ENCODE measurements at places on chromosomes 3 and 15. TPM values are rescaled to one million over a fixed set of nuclear protein-coding genes. Genes with fewer than 3 reads are reported as not detected.
A peak's percentile ranks its signal among the peaks of the same experiment; 100 is the strongest.

DAZL gene
- 0.07 TPM for total RNA-seq

GP5 gene
- total RNA-seq = 0.28 TPM

RBP2 gene
- not detected for total RNA-seq

TBL1XR1 gene
- total RNA-seq = 143 TPM

ZNF620 gene
- 8.3 TPM for total RNA-seq

CCR9 gene
- total RNA-seq = 9.7 TPM

ANKRD63 gene
- total RNA-seq = not detected

LYSMD4 gene
- total RNA-seq = 8.5 TPM

DNA sequence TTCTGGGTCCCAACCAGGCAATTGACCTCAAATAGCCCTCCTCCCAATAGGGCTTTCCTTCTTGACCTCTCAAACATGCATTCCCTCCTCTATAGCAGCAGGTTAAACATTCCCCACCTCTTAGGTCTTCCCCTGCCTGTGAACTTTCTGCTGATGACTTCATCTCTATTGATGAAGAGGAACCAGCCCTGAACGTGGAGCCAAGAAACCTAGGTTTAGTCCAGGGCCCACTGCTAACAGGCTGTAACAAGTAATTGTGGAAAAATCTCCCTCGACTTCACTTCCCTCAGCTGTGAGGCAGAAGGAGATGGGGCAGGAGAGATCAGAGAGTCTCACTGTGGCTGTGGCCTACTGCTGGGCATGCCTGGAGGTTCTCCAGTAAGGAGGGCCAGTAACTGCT lies 24.7 kb downstream of the ILDR1 start:
- peaks cover 44% of the 10 kb centered on the region for H3K4me1 ChIP-seq
- no peak overlapping the region for H3K4me3 ChIP-seq

DNA sequence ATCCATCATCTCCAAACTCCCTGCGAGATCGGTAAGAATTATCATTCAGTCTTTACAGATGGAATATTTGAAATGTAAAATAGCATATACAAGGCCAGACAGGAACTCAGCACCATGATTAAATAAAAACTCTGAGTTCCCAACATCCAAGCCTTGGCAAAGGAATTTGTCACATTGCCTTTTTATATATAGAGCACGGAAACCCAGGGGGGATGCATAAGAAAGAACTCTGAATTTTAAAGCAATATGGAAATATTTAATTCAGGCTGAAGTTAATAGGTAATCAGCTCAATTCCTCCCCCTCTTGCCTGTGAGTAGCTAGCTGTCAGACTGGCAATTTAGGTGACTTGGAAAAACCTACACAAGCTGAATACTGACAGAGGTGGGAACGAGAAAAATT lies 217.9 kb upstream of the KCNMB2 start:
- no peaks in the 10 kb centered on the region for H3K36me3 ChIP-seq
- H3K27me3 ChIP-seq = no peaks in the 10 kb centered on the region
- H3K27ac ChIP-seq = no peak overlapping the region
- H3K4me1 ChIP-seq = no peaks in the 10 kb centered on the region
- DNase-seq = no peak
- no peak overlapping the region for H3K4me3 ChIP-seq

DNA sequence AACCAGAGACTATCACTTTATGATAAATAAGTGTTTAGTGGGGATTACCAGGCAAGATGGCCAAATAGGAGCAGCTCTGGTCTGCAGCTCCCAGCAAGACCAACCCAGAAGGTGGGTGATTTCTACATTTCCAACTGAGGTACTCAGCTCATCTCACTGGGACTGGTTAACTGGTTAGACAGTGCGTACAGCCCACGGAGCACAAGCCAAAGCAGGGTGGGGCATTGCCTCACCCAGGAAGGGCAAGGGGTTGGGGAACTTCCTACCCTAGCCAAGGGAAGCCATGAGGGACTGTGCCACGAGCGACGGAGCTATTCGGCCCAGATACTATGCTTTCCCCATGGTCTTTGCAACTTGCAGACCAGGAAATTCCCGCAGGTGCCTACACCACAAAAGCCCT lies 171.0 kb downstream of the CTNNB1 start:
- no peaks in the 10 kb centered on the region for H3K4me1 ChIP-seq
- no peaks in the 10 kb centered on the region for H3K27me3 ChIP-seq
- no peak for DNase-seq
- no peak overlapping the region for H3K4me3 ChIP-seq

GRCh38 chr15:72163719-72164118 lies 33.9 kb downstream of the GRAMD2A start:
- H3K36me3 ChIP-seq = no peaks in the 10 kb centered on the region
- no peak for DNase-seq
- H3K4me1 ChIP-seq = peaks cover 16% of the 10 kb centered on the region
- H3K4me3 ChIP-seq = no peak overlapping the region

DNA sequence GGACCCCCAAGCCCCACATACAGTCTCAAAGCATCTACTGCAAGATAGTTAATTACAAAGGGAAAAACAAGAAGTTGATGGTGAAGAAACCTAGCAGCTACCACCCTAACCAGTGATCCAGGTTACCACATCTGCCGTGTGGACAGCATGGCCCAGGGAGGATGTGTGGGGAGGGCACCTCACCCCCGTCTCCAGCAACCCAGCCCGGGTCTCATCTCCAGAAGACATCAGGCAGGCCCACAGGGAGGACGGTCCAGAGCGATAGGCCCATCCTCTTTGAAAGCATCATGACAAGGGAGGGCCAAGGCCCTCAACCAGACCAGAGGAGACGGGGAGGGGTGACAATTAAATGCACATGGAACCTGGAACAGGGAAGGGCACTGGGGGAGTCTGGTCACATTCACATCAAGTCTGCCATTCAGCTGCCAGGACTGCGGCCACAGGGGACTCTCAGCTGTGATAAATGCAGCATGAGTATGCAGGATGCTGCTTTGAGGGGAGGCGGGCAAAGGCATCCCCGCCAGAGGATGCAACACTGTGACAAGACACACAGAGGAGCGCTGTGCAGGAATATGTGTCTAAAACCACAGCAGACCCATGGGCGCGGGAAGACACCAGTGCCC lies 18.8 kb downstream of the ZXDC start:
- DNase-seq = no peak
- no peak overlapping the region for H3K4me3 ChIP-seq
- H3K27ac ChIP-seq = no peak overlapping the region
- peaks cover 34% of the 10 kb centered on the region for H3K36me3 ChIP-seq

GRCh38 chr3:132160198-132160597 lies 125.4 kb upstream of the CPNE4 start:
- no peak for DNase-seq
- no peak overlapping the region for H3K27ac ChIP-seq
- no peaks in the 10 kb centered on the region for H3K4me1 ChIP-seq
- H3K36me3 ChIP-seq = no peaks in the 10 kb centered on the region
- H3K4me3 ChIP-seq = no peak overlapping the region

DNA sequence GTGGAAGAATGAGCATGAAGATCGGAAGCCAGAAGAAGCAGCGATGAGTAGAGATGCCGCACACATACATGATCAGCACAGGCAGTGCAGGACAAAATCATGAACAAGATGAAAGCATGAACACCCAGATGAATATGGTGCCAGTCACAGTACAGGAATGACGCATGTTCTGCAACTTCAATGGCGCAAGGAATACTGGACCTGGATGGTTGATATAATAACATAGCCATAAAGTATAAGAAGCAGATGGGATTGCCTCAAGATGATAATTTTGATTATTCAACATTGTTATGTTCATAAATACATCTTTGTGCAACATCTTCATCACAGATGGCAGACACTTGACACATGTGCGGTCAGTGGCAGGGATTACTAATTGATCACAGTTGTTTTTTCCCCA lies 59.7 kb upstream of the SLCO3A1 start:
- H3K27ac ChIP-seq = no peak overlapping the region
- no peak for DNase-seq
- H3K4me1 ChIP-seq = no peaks in the 10 kb centered on the region
- H3K36me3 ChIP-seq = no peaks in the 10 kb centered on the region
- H3K27me3 ChIP-seq = peaks cover 28% of the 10 kb centered on the region

GRCh38 chr3:105845488-105845887 lies 23.3 kb downstream of the CBLB start:
- no peak for DNase-seq
- H3K4me3 ChIP-seq = no peak overlapping the region
- H3K4me1 ChIP-seq = peaks cover 42% of the 10 kb centered on the region
- peak overlapping the region; percentile 11 for H3K27ac ChIP-seq
- H3K27me3 ChIP-seq = no peaks in the 10 kb centered on the region
- peaks cover 51% of the 10 kb centered on the region for H3K36me3 ChIP-seq

DNA sequence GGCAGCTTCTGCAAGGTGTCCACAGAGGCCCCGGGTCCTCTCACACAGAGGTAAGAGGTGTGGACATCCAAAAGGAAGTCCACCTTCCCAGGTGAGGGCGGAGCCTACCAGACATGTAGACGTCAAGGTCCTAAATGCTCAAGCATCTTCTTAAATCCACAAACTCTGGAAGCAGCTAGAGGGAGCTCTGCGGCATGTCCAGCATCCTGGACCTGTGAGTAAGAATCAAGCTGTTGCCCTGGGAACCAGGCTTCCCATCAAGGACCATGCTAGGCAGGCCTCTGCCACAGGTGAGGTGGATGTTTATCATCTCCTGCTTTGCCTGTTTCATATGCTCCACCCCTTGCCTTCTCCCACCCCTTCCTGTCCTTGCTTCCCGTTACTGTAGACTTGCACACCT lies 368.2 kb downstream of the GABRG3 start:
- H3K4me1 ChIP-seq = no peaks in the 10 kb centered on the region
- no peak overlapping the region for H3K4me3 ChIP-seq
- no peaks in the 10 kb centered on the region for H3K27me3 ChIP-seq
- H3K36me3 ChIP-seq = no peaks in the 10 kb centered on the region
- DNase-seq = no peak

DNA sequence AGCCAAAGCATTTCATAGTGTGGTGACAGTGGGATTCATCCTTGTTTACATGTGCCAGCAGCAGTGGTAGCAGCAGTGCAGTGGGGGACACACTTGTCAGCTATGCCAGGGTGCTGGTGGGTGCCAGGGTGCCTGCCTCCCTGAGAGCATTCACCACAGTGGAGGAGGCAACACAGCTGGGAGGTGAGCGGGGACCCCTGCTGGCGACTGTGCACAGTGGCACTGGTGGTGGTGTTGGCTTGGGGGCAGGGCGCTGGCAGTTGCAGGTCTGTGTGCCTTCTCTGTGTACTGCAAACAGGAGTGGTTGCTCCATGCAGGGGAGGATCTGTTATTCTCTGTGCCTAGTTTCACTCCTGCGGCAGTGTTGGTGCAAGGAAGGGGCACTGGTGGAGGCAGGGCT lies 41.2 kb downstream of the CEP63 start:
- no peak for DNase-seq
- H3K4me3 ChIP-seq = no peak overlapping the region
- no peaks in the 10 kb centered on the region for H3K4me1 ChIP-seq

- no peaks in the 10 kb centered on the region for H3K4me1 ChIP-seq
- H3K4me3 ChIP-seq = no peak overlapping the region
- no peaks in the 10 kb centered on the region for H3K36me3 ChIP-seq
- no peak overlapping the region for H3K27ac ChIP-seq
- H3K27me3 ChIP-seq = no peaks in the 10 kb centered on the region
These were observed 1215.5 kb downstream of the ROBO2 start for GRCh38 chr3:78255403-78255802.

DNA sequence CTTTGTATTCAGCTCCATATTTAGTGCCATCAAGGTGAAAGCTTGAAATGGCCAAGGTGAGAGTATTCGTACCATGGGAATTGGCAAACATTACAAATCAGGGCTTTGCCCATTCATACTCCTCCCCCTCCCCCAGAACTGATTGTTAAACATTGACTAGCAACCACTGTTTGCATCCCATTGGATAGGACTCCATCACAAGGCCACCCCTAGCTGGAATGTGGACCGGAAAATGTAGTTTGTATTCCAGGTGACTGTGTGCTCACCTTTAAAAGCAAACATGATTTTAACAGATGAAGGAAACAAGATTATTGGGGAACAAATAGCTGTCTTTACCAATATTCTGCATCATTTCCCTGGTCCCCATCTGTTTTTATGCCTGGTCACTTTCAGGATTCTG lies 14.1 kb downstream of the ST3GAL6 start:
- peaks cover 3% of the 10 kb centered on the region for H3K4me1 ChIP-seq
- peaks cover 24% of the 10 kb centered on the region for H3K27me3 ChIP-seq
- DNase-seq = no peak
- no peaks in the 10 kb centered on the region for H3K36me3 ChIP-seq
- H3K27ac ChIP-seq = no peak overlapping the region
- no peak overlapping the region for H3K4me3 ChIP-seq

DNA sequence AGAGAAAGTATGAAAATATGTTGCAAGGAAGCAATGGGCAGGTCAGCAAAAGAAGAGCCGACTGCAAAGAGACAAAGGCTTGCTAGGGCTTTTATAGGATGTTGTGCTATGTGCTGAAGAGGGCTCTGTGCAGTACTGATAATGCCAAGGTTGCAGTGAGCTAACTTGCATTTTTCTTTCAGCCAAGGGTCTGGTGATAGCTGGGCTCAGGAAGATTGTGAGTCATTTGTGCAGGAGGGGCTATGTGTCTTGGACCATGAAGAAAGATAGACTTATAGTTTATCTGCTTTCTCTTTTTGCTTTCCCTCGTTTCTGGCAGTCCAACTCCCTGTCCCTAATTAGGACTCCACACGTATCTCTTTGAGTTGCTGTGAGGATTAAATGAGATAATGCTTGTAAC lies 64.5 kb upstream of the LRIG1 start:
- H3K36me3 ChIP-seq = no peaks in the 10 kb centered on the region
- H3K27ac ChIP-seq = no peak overlapping the region
- H3K4me1 ChIP-seq = no peaks in the 10 kb centered on the region
- no peak overlapping the region for H3K4me3 ChIP-seq
- H3K27me3 ChIP-seq = peaks cover 11% of the 10 kb centered on the region
- no peak for DNase-seq

DNA sequence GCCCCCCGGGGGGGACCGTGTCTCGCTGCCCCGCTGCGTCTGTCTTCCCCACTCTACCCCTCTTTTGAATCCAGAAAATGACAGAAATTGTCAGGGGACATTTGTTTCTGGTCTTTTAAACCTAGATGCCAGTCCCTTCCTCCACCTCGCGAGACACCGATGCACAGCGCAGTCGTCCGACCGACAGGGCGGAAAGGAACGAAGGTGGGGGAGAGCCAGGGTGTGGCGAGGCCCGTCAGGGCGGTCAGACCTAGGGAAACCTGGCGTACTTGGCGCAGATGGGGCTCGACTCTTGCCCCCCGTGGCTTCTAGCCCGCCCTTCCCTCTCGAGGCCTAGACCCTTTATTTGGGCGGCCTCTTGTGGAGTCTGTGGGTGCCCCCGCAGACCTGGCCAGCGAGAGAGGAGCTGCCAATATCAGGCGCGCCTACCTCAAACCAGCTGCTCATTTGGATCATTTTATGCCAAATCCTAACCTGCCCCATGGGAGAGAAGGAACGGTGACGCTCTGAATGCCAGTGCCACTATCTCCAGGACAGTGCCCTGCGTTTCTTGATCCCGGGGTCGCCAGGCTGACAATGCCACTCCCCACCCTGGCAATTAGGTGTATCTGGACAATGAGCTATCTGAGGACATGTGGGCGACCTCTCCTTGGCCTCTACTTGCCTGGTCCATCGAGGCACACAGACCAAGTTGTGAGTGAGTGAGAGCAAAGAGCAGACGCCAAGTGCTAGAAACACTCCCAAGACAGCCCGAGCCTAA lies 500 bp upstream of the RAB6B start:
- H3K4me1 ChIP-seq = peaks cover 2% of the 10 kb centered on the region
- H3K27ac ChIP-seq = no peak overlapping the region
- peak overlapping the region; percentile 47 for H3K4me3 ChIP-seq
- DNase-seq = no peak
- H3K36me3 ChIP-seq = no peaks in the 10 kb centered on the region
